ENCODE measurements at places on chromosomes 1 and 21.

- no peak for DNase-seq
Observed at GRCh38 chr1:205109269-205109668, 12.5 kb downstream of the RBBP5 start.

- no peak for DNase-seq
Observed at GRCh38 chr1:12344596-12345349, 114.9 kb downstream of the VPS13D start.

GRCh38 chr1:32749332-32749731 is 46.8 kb upstream of the SYNC start:
- DNase-seq: no peak

DNA sequence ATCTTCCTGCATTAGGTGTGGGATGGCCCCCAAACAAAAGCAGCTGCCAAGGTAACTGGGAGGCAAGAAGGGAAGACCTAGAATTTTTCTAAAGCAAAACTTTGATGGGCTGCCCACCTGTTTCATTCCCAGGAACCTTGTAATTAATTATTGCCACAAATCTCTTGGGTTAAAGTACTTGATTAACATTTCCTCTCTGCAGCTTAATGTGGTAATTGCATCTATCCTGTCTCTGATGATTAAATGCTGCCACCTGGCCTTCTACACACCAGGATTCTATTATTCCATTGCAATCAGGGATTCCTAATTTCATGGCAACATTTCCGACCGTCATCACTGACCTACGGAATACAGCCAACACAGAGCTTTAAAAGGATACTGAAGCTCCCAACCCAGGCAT is 68.3 kb upstream of the RC3H1 start:
- no peak for DNase-seq

- DNase-seq: no peak
Observed at GRCh38 chr1:56081736-56082135, 497.6 kb downstream of the PLPP3 start.

- DNase-seq: no peak
Observed at GRCh38 chr1:5815211-5815610, 177.0 kb downstream of the NPHP4 start.

DNA sequence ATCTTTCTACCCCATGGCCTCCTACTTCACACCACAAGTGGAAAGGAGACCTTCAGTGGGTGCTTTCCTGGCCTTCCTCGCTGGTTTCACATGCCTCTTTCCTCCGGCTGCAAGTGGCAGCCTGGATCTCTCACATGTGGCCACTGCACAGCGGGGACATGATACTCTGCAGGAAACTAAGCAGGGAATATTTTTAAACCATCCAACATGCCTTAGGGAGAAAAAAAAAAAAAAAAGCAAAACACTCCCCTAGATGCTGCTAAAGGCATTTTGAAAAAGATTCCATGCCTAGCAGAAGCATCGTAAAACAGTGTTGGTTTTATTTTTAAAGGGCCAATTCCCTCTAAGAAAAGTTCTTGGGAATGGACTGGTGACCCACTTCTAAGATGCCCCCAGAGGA is 12.2 kb upstream of the GJA5 start:
- DNase-seq: no peak

DNA sequence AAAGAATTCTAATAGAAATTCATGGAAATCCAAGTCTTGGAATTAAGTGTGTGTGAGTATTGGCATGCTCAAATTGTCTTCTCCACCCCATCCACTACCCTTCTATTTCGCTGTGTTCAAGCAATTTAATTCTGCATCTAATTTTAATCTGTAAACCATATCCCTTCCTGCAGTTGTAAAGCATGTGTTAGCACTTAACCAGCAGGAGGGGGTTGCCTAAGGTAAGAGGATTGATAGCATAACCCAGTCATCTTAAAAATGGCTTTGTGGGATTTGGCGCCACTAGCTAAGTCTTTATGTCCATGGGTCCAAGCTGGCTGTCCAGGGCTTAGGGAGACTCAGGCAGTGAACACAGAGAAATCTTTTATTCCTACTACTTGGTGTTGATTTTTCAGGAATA is 210.3 kb downstream of the PTPRC start:
- no peak for DNase-seq

DNA sequence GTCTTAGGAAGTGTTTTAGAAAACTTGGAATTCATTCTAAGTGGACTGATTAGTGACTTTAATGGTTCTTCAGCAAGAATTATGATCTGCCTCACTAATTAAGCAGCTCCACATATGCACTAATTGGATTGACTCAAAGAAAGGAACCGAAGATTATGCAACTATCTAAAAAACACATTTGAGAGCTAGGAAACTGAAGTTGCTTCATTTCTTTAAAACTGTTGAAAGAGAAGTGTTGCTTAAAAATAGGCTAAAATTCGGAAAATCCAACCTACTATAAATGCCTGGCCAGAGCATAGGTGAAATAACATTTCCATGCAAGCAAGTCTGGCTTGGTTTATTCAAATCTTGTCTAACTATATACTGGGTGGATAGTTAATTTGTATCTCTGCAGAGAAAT is 502.9 kb upstream of the ZRANB2 start:
- no peak for DNase-seq

DNA sequence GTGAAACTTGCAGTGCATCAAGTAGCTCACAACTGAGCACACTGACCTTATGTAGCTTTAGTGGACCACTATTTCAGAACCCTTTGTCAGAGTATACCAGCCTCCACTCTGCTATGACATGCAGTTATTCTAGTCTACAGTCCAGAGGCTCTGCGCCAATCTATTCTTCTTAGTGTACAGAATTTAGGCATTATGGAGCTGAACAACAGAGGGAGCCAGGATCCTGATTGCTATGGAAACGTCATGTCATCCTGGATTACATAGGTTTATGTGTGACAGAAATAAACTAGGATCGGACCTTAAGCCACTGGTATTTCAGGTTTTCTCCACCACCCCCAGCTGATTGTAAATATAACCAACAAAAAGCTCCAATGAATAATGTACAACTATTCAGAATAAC is 48.1 kb upstream of the EEIG2 start:
- no peak for DNase-seq

GRCh38 chr1:155062151-155062686 is 1.3 kb upstream of the EFNA4 start:
- no peak for DNase-seq

- DNase-seq: no peak
Observed at GRCh38 chr1:176183618-176184017, 23.5 kb downstream of the COP1 start.

DNA sequence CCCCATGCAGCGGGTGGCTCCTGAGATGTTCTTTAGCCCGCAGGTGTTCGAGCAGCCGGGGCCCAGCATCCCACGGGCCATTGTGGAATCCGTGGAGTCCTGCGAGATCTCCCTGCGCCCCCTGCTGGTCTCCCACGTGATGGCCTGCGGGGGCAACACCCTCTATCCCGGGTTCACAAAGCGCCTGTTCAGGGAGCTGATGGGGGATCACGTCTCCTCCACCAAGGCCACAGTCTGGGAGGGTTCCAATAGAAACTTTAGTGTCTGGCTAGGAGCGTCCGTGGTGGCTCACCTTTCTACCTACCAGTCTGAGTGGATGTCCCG is 71.0 kb downstream of the ACTL8 start:
- no peak for DNase-seq

DNA sequence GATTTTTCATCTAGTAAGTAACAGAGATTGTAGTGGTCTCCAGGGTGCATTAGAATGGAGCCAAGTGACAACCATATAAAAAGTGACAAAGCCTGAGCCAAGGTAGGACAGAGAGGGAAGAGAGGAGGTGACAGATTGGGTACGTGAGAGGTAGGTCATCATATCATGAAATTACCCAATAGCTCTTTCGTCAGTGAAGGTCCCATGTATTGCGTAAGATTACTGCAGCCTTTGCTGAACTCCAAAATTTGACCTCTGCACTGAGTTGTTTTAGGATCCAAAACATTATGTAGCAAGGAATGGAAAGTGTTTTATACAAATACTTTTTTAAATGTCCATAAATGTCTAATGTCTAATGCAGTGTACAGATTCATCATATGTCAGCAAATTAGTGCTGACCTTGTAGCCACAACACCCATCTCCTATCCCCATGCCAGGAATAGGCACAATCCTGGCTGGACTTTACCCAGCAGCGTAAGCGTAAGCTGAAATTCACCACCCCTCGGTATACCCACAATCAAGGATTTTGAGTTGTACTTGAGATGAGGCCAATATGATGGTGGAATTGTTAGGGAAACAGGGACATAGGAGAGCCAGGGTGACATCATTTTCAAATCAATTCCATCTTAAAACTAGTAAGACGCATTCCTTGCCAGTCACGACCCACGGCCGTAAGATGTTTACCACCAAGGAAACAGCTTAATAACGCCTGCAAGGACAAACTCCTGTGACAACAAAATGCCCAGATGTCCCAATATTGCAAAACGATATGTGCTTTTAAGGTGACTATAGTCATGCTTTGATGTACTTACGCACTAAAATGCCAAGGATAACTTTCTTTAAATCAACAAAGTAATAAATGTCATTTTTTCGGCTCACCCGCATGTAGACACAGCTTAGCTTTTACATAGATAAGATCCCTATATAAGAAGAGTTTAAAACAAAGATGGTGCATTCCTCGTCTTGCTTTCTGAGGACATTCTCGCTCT is 38.1 kb upstream of the GREM2 start:
- DNase-seq: no peak

- DNase-seq: no peak
Observed at GRCh38 chr1:215474940-215475339, 92.2 kb upstream of the KCTD3 start.

DNA sequence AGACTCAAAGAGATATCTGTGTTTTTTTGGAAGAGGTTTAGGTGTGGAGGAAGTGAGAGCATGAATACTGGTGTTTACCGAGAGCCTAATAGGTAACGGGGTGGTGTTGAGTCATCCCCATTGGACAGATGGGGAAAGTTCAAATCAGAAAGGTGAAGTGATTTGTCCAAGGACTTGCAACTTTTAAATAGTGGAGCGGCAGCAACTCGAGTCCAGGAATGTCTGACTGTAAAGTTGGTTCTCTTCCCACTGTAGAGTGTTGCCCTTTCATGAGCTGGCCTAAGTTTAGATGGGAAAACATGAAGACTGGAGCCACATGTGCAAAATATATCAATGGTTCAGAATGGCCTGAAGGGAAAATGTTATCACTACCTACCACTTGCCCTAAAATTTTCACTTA is 125.7 kb downstream of the LYPLAL1 start:
- DNase-seq: no peak

DNA sequence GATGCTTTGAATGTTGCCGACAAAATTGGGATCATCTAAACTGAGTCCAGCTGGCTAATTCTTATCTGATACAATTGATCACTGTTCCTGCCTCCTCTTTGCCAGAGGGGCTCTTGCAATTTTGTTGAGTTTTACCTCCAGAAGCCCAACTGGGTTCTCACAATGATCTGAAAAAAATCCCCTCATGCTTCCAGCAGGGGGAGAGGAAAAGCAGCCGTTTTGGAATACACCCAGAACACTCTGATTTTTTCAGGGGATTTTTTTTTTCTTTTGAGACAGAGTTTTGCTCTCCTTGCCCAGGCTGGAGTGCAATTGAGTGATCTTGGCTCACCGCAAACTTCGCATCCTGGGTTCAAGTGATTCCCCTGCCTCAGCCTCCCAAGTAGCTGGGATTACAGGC is 13.9 kb upstream of the RERE start:
- no peak for DNase-seq

- DNase-seq: no peak
Observed at GRCh38 chr1:100250807-100251206, 1.2 kb upstream of the DBT start.

DNA sequence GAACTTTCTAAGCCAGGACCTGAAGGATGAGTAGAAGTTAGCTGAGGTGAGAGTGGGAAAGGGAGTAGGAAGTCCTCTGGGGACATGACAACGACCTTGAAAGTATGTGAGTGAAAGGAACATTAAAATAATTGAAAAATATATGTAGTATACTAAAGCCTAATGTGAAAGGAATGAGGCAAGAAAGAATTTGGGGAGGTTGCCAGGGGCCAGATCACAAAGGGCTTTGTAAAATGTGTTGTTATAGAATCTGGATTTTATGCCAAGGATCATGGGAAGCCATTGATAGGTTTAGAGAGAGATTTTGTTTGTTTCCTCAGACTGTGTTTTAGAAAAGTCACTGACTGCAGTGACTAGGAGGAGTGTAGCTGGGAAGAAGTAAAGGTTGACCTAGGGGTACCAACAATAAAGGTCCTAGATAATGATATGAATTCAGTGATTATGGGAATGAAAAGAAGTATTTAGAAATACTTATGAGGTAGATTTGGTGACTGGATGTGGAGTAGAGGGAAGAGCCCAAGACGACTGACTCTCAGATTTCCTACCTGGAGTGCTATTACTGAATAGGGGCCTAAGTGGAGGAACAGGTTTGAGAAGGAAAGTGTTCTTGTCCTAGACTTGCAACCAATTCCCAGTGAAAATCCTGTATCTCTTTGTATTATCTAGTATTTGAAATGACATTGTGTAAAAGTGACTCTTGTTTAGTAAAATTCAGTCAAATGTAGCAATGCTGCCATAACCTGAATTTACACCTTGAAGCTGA is 179.8 kb downstream of the PHTF1 start:
- no peak for DNase-seq

DNA sequence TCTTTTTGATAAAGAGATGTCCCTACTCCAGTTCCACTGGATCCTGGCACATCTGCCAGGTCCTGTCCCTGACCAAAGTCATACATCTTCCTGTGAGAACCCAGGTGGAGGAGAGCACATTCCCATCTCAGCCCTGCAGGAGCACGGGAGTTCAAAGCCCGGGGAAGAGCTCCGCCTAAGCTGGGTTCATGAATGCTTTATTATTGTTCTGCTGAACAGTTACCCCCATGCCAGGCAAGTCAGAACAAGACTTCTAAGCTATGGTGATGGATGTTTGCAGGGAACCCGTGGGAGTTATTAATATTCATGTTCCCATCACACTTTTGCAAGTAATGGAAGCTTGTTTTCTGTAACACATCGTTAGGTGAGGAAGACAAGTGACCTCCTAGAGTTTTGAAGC is 62.9 kb downstream of the SEC16B start:
- DNase-seq: no peak

DNA sequence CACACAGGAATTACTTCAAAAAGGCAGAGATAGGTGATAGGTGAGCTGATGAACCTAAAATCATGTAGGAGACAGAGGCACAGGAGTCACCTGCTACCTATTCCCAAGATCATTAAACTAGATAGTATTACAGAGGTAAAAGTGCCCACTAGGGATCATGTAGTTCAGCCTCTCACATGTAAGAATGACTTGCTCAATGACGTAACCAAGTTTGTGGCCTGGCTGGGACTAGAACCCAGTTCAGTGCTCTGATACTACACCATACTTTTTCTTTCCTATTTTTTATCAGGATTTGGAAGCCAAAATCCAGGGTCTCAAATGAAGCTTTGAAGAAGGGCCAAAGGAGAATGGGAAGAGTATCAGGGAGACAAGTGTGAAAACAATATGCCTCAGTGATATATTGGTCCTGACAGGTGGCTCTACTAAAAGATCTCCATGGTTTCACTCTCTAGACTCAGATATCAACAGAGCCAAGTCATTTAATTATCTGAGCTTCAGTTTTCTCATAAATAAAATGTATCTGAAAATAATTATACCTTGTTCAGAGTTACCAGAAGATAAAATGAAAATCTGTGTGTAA is 87.3 kb upstream of the SLFNL1 start:
- no peak for DNase-seq
